Coronary artery (tissue), 2 donors: ENCODE measurements at places on chromosomes 5 and 9.

GRCh38 chr9:35488021-35488420 is 1.9 kb upstream of the RUSC2 start:
- DNase-seq: no peak

- DNase-seq: no peak
Observed at GRCh38 chr5:97131139-97131710, 11.2 kb downstream of the LIX1 start.

- no peak for DNase-seq
Observed at GRCh38 chr5:138037907-138038633, 5.2 kb upstream of the FAM13B start.

DNA sequence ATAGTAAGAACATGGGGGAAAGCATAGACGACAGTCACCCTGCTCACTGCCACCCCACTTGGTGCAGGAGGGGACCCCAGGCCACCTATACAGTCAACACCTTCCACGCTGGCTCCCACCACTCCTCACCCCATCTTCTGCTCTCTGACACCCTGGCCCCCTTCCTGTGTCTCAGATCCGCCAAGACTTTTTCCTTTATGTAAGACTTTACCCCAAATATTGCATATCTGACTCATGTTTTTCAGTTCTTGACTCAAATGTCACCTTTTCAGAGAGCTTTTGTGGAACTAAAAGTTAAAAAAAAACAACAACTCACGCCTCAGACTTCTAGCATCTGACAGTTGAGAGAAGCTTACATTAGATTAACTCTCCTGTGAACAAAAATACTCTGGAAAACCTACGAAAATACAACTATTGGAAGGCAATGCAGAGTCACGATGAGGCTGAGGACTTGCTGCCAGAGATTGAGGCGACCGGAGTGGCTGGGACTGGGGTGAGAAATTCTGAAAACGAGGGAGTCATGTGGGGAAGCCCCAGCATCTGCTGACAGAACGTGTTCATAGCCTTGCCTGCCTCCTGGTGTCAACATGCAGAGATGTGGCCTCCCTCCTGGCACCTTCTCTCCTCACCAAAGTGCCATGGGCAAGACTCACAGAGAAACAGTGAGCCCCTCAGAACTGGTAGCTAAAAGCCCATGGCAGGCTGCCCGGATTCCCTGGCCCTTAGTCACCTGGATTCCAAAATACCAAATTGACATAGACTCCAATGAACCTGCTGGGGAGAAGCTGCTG is 22.4 kb upstream of the FCN2 start:
- DNase-seq: peak; percentile 52

GRCh38 chr9:22413884-22414283 is 32.7 kb upstream of the DMRTA1 start:
- DNase-seq: no peak

DNA sequence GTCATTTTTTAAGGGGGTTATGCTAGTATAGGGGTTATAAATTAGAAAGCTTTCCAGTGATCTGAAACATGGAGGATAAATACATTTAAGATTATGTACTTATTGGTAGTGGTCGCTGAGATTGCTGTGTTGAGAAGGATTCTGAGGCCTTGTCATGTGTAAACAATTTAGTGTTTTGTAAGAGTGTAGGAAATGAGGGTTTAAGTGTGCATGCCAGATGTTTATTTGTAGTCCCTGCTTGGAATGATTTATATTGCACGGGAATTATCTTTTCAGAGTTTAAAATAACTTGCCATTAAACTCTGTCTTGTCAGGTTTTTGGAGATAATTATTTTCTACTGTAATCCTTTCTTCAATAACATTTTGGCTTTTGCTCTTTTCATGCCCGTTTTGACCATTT is 19.4 kb downstream of the ZNF618 start:
- DNase-seq: no peak

GRCh38 chr5:11941566-11941965 is 37.3 kb upstream of the CTNND2 start:
- DNase-seq: no peak

- no peak for DNase-seq
Observed at GRCh38 chr9:98491231-98491651, 217.5 kb downstream of the GABBR2 start.

DNA sequence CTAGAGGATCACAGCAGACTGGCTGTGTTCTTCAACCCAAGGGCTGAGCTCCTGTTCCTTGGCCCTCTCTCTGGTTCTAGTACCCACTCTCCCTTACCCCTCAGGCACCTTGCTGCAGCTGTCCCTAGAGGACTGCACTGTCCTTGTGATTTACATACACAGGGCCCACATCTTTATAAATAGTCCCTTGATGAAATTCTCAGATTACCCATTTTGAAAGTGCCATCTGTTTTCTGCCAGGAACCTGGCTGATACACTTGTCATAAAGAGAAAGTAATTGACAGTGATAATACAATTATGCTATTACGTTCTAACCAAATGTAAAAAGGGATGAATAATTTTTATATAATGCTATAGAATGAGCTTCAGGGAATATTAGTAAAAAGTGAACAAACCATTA is 16.5 kb upstream of the SPARC start:
- DNase-seq: no peak

DNA sequence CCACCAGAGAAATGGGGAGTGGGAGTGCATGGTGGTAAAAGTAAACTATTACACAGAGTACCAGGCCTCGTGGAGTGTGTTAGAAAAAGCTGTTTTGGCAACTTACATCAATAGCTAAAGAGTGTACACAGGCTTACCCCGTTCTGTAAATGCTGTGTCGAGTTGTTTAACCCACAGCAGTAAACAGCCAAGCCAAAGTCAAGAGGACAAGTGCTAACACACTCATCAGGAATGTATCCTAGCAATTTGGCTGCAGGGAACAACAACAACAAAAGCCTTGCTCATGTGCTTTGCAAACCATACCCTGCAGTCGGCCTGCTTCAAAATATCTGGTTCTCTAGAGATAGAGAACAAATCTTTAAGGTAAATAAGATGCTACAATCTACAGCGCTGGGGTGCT is 15.9 kb downstream of the DAP start:
- no peak for DNase-seq

DNA sequence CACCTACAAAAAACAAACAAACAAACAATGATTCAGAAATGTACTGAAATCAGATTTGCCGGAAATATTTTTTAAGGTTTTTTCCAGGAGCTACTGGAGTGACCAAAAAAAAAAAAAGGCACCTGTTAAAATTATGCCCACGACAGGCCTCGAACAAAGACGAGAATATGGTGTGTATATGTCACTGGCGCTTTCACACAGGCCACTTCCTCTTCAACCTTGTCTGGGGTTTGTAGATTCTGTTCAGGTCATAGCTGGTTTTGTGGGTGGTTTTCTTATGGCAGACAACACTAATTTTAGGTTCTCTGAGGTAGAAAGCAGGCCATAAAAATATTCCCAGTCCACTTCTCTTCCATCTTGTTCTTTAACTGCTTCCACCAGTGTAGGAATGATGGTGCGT is 7.0 kb downstream of the NDUFB6 start:
- DNase-seq: no peak

DNA sequence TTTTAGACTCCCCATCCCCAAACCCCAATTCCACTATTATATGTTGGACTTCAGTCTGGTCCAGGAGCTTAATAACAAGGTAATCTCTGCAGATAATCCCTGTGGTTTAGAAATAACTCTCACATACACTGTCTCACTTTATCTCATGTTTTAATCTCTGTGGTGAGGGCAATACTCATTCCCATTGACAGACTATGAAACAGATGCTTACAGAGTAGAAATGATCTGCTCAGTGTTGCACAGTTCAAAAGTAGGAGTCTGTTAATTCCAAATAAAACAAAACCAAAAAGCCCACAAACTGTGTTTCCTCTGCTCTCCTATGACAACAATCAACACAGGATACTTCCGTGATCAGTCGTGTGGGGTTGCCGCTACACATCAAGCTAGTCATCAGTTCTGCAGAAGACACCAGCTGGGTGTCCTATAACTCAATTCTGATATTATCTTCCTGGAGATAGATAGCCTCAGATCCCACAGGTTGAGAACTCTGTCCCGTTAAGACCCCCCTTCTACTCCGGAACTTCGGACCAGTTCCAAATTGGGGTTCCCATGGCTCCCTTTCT is 26.3 kb upstream of the FANCC start:
- DNase-seq: no peak

DNA sequence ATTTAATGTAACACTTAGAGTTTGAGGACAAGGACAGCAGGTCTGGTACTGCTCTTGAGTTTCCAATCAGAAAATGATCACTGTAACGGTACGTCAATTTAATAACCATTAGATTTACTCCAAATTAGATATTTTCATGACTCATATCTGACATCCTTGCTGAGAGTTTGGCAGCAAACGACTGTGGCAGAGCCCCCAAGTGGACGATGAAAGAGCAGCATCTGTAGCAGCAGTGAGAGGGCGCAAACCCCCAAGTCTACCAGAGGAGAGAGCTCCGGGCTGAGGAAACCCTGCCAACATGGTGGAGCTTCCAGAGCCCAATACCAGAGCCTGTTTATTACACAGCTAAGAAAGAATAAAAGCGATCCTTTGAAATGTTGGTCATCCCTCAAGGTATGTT is 73.2 kb upstream of the EPB41L4A start:
- DNase-seq: no peak

DNA sequence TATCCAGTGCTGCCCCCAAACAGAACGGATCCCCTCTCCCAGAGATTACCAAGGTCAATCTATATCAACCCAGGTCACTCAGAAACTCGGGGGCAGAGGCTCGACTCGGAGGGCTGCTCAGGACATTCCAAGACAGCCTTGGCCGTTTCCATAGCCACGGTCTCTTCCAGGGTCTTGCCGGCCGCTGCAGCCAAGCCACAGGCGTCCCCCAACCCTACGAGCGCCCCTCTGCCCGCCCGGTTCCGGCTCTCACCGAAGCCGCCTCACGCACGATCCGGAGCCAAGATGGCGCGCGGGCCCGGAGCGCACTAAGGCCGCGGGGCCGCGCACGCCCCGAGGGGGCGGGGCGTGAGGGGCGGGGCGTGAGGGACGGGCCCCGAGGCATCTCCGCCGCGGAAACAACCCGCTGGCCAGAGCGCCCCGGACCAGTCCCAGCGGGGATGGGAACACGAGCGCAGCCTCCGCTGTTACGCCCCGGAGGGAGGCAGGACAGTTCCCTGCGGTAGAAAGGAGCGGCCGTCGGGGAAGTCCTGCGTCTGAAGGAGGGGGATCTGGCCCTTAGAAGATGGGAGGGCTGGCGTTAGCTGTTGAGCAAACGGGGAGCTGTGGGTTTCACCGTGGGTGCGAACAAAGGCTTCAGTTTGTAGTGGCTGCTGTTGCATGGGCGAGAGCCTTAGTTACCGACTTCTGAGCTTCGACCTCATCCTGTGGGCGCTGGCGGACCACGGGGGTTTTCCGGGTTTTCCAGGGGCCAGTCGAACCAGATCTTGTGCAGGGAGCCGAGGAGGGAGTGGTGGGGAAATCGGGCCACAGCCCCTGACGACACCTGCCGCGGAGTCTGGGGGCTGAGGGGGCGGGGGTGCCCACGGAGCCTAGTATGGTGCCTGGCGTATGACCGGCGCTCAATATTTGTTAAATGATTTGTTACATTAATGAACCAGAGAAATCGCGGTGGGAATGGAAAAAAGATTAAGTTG is at the start of gene RPP25L:
RPP25L (minus strand) TSS at position 287 of the 977 bp plus-strand sequence. CDS start 801 bp downstream, outside the sequence.
- DNase-seq: peak; percentile 85

DNA sequence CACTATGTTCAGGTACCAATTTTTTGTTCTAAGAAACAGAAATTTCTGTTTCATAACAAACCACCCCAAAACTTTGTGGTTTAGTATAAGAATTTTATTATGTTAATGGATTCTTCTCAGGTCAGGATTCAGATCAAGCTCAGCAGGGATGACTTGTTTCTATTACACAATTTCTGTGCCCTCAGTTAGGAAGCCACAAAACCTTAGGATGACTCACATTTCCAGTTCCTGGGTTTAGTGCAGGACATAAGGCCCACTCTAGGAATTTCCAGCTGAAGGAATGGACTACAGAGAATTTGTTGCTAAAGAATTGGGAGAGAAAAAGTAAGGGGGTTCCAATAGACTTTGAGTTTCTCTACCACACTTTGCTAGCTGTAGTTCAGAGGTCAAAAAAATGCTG is 629.3 kb downstream of the ANXA1 start:
- DNase-seq: no peak

DNA sequence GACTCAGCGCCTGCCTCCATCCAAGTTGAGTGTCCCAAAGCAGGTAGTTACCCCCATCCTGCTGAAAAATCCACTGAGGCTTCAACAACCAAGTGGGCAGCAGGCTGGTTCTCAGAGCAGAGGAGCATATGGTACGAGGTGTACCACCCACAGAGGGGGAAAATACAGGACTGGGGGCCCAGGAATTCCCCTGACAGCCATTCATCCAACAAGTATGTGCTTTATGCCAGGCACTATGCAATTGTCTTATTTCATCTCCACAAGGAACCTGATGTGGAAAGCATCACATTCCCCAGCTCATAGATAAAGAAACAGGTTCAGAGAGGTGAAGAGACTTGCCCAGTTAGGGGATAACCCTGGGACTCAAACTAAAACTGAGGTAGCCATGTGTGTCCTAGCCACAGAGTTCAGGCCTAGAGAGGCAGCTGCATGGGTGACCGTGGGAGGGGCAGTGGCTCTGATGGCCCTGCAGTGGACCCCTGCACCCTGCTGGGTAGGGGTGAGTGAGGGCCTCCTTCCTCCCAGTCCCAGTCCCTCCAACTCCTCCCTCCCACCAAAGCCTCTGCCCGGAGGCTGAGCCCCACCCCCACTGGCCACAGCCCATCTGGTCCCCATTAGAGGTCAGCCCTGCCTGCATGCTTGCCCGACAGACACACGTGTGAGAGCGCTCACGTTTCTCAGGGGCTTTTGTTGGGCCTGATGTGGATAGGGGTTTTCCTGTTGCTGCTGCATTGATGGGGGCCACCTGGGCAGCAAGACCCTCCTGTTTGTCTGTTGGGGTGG is 11.5 kb downstream of the PDLIM4 start:
- DNase-seq: peak; percentile 75

DNA sequence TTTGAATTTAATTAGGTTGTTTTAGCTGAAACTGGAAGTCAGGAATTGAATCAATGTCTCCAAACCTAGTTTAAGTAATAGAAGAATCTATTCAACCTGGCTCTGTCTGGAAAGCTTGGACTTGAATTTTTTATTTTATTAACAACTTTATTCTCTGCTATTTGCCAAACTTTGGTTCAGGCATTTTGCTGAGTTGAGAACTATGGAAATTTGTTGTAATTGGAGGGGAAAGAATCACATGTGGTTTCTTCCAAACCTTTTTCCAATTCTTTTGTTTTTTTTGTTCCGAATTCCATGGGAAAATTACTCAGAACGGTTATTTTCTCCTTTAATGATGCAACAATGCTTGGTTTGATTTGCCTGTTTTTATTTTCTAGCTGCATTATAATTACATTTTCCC is 98.2 kb upstream of the RPS23 start:
- DNase-seq: no peak
